CD4-positive, alpha-beta T cell (primary cell): ENCODE measurements at places on chromosomes 6 and 20.

GRCh38 chr6:111270121-111270520 is 182.8 kb downstream of the SLC16A10 start:
- H3K36me3 ChIP-seq: peaks cover 60% of the 10 kb centered on the region
- H3K27me3 ChIP-seq: no peaks in the 10 kb centered on the region
- no peak overlapping the region for H3K27ac ChIP-seq

- peaks cover 14% of the 10 kb centered on the region for H3K36me3 ChIP-seq
- no peaks in the 10 kb centered on the region for H3K4me1 ChIP-seq
- H3K4me3 ChIP-seq: no peak overlapping the region
Observed at GRCh38 chr6:41570259-41570615, 24.1 kb downstream of the FOXP4 start.

- H3K4me1 ChIP-seq: no peaks in the 10 kb centered on the region
- no peak overlapping the region for H3K4me3 ChIP-seq
- no peaks in the 10 kb centered on the region for H3K27me3 ChIP-seq
- H3K27ac ChIP-seq: no peak overlapping the region
- H3K36me3 ChIP-seq: no peaks in the 10 kb centered on the region
Observed at GRCh38 chr20:37933786-37934633, 31.1 kb downstream of the VSTM2L start.

DNA sequence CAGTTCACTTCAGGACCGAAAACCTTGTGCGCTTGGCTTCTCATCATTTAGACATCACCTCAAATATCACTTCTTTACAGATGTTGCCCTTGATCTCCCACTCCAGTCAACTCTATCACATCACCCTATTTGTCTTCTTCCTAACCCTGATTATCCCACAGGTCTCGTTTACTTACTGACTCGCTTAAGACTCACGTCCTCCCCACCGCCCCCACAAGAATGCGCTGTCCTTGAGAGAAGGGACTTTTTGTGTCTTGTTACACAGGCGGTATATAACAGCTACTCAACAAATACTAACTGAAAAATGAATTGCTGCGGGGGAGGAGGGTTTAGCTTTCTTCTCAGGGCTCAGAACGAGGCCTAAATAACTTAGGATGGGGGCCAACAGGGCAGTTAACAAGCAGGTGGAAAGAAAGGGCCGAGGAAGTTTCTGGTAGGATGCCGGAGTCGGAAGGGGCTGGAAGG is 527 bp downstream of the TOMM34 start:
- peak overlapping the region; percentile 78 for H3K4me3 ChIP-seq
- H3K4me1 ChIP-seq: peaks cover 33% of the 10 kb centered on the region
- peaks cover 25% of the 10 kb centered on the region for H3K36me3 ChIP-seq
- no peaks in the 10 kb centered on the region for H3K27me3 ChIP-seq
- H3K27ac ChIP-seq: no peak overlapping the region

- no peak overlapping the region for H3K27ac ChIP-seq
- H3K4me1 ChIP-seq: no peaks in the 10 kb centered on the region
- H3K4me3 ChIP-seq: no peak overlapping the region
- DNase-seq: no peak
- no peaks in the 10 kb centered on the region for H3K27me3 ChIP-seq
Observed at GRCh38 chr6:75291331-75291730, 6.7 kb upstream of the TMEM30A start.

GRCh38 chr6:50143011-50143719 is 93.4 kb upstream of the DEFB112 start:
- no peaks in the 10 kb centered on the region for H3K27me3 ChIP-seq
- no peak overlapping the region for H3K4me3 ChIP-seq
- no peak overlapping the region for H3K27ac ChIP-seq
- H3K4me1 ChIP-seq: no peaks in the 10 kb centered on the region
- no peak for DNase-seq

- H3K27me3 ChIP-seq: no peaks in the 10 kb centered on the region
- DNase-seq: no peak
- H3K27ac ChIP-seq: no peak overlapping the region
Observed at GRCh38 chr20:46990596-46991104, 96.0 kb downstream of the EYA2 start.

GRCh38 chr20:47063407-47063806 is 168.8 kb downstream of the EYA2 start:
- no peak overlapping the region for H3K4me3 ChIP-seq
- peaks cover under 1% of the 10 kb centered on the region for H3K27me3 ChIP-seq
- no peaks in the 10 kb centered on the region for H3K4me1 ChIP-seq
- DNase-seq: no peak
- H3K36me3 ChIP-seq: no peaks in the 10 kb centered on the region

DNA sequence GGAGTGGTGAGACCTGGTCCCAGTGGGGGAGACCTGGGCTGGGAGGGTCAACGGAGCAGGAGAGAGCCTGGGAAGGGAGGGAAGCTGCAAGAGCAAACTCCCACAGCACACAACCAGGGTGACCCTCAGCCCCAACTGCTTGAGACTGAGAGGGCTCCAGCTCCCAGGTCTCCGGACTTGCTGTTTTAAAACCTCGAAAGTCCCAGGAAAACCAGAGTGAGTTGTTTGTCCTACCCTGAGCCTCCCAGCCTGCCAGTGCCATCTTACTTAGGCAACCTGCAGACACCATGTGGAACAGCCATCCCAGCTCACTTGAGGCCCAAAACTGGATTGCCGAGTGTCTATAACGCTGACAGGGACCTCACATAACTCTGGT is 4.8 kb upstream of the NTSR1 start:
- H3K27ac ChIP-seq: no peak overlapping the region
- peaks cover 8% of the 10 kb centered on the region for H3K27me3 ChIP-seq
- no peak overlapping the region for H3K4me3 ChIP-seq
- H3K36me3 ChIP-seq: no peaks in the 10 kb centered on the region
